Myocyte (in vitro differentiated cells): ENCODE measurements at places on chromosomes 3 and 15. TPM values are rescaled to one million over a fixed set of nuclear protein-coding genes. Genes with fewer than 3 reads are reported as not detected.
A peak's percentile ranks its signal among the peaks of the same experiment; 100 is the strongest.

Gene CHL1
- under 0.01 TPM in 1 of 2 replicates, not detected in the other for total RNA-seq

Gene CLDN18
- total RNA-seq, result not detected in 2 replicates

Gene ZNF502
- 2.0 and 2.6 TPM in 2 replicates for total RNA-seq

Gene PLCH1
- 0.16 and 0.62 TPM in 2 replicates for total RNA-seq

Gene TMEM158
- total RNA-seq, result 131 and 157 TPM in 2 replicates

Gene HLTF
- total RNA-seq, result 27.8 and 28.9 TPM in 2 replicates

Gene ATP8B4
- 3.3 and 3.5 TPM in 2 replicates for total RNA-seq

Gene FBXO40
- total RNA-seq, result 0.83 TPM in 1 of 2 replicates, not detected in the other

Gene KIF15
- total RNA-seq, result 0.47 and 1.2 TPM in 2 replicates

Gene GOLGA6B
- 0.21 TPM in 1 of 2 replicates, not detected in the other for total RNA-seq

Gene ACAN
- 0.05 and 0.08 TPM in 2 replicates for total RNA-seq

Gene BOC
- total RNA-seq, result 10.7 and 22.8 TPM in 2 replicates

Gene PXK
- total RNA-seq, result 21.9 and 23.2 TPM in 2 replicates

Gene ADAMTS17
- total RNA-seq, result 0.10 and 0.43 TPM in 2 replicates

DNA sequence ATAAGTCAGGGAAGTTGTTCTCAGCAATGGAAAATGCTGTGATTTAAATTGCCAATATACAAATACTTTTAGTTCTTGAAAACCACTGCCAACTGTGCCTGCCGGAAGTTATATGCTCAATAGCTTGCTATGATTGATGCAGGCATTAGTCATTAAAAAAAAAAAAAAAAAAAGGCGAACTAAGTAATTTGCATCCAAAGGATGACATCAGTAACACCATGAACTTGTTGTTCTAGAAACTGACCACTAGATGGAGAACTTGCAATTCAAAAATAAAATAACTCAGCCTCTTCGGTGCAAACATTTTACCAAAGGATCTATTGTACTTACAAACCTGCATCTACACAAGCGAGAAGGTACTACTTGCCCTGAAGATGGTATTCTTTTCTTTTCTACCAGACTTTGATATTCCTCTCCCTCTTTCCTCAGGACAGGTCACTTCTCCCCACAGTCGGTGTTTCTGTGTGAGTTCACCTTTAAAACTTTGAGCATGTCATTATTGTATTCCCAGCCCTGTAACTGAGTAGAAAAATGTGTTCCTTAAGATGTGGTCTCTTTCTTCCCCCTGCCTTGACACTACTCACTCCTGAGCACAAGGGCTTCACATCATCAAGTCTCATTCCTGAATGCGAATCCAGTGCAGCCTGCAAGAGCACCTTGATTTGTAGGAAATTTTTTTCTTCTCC lies 115.0 kb upstream of the VEPH1 start:
- peak; percentile 71 for DNase-seq

DNA sequence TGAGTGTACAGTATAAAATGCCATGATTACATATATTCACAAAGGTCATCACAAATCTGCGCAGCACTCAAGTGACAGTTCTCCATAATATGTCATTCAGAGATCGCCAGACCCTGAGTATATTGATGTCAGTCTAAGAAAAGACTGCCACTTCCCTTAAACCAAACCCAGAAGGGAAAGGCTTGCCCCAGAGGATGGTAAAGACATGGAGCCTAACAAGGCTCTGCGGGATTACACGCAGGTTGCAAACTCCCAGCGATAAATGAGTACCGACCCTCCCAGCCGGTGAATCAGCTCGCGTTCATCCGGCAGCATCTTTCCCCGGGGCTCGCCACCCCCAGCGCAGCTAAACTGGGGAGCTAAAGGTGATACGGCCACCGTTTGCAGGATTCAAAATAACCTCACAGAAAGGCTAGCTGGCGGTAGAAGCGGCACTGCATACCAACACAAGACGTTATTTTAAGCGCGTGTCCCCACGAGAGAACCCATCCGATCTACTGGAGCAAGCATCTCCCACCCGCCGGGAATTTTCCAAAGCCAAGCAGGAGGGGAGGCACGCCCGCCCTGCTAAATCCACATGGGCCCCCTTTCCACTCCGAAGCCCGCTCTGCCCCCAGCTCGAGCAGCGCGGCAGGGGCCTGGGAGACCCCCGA lies 643 bp downstream of the MYO5A start:
- peak; percentile 43 for DNase-seq

DNA sequence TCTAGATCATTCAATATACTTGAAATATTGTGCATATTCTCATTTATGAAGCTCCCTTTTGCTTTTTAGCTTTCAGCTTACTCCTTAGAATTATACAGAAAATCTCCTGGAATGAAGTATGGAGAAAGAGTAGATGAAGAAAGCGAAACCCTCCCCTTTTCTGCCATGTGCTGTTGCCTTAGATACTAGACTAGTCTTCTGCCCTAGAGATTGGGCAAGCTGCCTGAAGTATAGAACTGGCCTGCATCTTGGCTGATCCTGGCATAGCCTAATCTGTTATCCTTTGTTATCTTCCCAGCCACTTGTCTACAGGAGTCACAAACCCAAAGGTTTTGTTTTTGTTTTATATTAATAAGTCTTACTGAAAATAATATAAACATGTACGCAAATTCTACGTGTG lies 138.8 kb downstream of the RBPMS2 start:
- DNase-seq, result no peak

- DNase-seq, result no peak
These were observed 28.9 kb downstream of the PDCD10 start for GRCh38 chr3:167705840-167706239.

DNA sequence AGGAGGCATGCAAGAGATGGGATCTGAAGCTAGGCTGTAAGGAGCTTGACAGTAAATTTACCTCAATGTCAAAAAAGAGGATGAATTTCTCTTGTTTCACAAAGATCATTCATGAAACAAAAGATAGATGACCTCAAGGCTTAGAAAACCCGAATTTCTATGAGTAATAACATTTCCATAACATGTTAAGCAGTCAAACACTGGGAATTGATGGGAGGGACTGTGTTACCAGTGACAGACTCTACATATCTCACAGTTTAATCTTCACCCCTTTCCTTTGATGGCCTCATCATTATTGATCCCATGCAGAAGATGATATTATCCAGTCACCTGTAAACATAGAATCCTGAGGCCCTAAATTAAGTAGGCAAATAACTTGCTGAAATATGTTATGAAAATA lies 53.5 kb upstream of the VGLL3 start:
- no peak for DNase-seq

GRCh38 chr3:158169091-158169491 lies 59.2 kb downstream of the RSRC1 start:
- peak; percentile 33 for DNase-seq

DNA sequence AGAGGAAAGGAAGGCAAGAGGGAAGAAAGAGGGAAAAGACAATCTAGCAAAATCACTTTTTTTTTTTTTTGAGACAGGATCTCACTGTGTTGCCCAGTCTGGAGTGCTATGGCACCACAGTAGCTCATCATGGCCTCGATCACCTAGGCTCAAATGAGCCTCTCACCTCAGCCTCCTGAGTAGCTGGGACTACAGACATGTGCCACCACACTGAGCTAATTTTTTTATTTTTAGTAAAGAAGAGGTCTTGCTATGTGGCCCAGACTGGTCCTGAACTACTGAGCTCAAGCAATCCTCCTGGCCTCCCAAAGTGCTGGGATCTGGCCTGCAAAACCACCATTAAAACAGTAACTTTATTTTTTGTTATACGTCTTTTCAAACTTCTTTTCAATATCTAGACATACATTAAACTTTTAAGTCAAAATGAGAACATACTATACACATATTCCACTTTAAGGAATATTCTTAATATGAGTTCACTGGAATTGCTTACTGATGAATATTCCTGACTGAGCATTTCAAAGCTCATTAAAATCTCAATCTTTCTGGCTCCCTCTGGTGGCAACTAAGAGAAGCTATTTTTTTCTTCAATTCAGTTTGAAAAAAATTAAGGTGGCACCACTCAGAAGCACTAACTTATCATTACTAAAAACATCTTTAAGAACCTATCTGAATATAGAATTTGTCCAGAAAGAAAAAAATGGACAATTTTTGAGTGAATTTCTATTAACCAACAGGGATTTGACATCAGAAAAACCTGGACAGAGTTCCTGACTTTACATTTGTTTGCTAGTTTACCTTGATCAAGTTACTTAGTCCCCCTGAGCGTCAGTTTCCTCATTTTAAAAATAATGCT lies 40.9 kb downstream of the UACA start:
- DNase-seq, result peak; percentile 62

DNA sequence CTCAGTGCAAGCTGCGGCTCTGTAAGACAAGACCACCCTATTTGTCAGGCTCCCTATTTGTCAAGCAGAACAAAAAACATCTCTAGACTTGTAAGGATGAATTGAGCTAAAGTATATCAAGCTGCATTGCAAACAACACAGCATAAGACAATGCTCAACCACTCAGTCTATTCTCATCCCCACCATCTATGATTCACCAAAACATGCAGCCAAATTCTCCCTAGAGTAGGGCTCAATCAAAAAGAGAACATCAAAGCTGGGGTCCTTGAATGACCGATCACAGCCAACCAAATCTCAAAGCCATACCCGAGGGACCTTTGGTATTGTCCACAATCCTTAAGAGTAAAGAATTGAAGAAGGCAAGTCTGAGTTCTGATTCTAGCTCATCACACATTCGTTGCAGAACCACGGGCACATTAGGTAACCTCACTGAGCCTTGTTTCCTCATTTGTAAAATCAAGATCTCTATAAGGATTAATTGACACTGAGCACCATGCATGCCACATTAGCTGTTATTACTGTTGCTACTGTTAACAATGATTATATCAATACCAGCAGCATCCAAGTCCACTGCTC lies 31.2 kb downstream of the RFTN1 start:
- no peak for DNase-seq

DNA sequence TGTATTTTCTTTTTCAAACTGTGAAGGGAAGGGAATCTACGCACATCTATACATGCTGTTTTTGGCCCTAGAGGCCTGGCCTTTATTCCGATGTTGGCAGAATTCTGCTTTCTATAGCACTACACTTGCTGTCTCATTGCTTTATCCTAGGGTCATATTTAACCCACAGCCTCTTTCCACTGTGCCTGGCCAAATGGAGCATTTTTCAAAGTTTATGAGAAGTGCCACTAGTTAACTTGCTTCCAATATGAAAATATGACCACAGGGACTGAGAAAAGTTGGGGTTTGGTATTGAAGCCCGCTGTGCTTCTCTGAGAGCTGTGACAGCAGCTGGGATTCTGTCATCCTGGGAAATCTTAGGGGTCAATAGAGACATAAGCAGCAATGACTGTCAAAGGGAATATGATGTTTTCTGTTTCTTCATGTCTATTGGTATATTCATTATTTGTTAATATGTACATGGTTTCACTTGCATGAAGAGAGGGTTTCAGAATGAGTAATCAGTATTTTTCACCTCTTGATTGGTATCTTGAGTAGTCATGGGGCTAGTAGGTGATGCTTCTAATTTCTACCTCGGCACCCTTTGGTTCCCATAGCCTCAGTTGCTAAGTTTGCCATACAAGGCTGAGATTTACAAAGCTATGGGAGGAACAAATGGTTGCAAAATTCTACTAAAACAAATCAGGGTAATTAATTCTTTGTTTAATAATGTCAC lies 275.8 kb upstream of the RBMS3 start:
- no peak for DNase-seq

DNA sequence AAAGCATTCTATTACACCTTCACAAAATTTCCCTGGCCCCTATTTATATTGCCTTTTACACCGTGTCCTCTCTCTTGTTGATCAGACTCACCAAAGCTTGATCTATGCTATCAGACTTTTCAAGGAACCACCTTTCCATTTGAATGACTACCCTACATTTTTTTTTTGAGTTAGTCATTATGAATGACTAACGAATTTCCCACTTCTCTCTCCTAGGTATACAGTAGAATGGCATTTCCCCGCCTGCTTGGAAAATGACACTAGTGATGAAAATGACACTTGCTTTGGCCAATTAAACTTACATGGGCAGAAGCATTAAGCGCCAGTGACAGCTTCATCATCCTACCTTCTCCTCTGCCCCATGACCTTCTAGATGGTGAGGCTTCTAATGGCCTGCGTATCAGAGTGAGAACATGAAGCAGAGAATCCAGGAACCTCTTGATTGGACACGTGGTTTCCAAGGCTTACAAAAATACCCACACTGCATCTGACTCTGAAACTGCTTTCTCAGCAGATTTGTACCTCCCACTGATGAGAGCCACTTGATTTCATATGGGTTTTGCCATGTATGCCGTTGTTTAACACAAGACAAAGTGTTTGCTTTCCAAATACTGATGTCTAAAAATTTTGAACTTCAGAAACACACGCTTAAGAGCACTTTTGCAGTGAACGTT lies 370.5 kb downstream of the CTNNB1 start:
- DNase-seq, result no peak

DNA sequence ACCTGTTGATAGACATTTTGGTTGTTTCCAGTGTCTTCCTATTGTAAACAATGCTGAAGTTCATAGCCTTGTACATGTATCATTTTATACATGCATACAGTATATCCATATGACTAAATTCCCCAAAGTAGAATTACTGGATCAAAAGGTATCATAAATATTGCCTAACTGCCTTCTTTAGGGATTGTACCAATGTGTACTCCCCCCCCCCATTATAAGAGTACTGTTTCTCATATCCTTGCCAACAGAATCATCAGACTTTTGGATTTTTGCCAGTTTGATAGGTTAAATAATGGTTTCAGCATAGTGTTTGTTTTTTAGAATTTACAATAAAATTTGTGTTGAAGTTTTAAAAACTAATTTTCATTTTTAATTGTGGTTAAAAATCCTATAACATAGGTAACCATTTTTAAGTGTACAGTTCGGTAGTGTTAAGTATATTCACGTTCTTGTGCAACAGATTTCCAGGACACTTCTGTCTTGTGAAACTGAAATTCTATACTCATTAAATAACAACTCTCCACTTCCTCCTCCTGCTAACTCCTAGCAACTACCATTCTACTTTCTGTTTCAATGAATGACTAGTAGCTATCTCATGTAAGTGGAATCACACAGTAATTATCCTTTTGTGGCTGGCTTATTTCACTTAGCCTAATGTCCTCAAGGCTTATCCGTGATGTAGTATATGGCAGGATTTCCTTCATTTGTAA lies 30.8 kb upstream of the MAP3K13 start:
- peak; percentile 41 for DNase-seq

DNA sequence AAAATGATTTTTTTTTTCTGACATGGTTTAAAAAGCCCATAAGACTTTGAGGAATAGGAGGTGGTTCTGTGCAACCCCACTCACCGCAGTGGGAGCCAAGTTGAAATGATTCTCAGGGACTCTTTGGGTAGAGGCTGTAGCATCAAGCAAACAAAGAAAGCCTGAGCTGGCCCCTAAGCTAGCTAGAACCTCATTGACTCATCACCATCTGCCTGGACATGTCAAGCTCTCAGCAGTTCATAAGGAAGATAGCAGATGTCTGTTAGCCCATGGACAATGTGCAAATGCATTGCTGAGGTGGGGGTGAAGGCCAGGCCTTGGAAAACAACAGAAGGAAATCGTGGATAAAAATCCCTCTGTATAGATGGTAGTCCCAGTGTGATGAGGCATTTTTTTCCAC lies 234.8 kb downstream of the NR2F2 start:
- DNase-seq, result peak; percentile 50

GRCh38 chr3:5194341-5194740 lies 6.8 kb downstream of the EDEM1 start:
- DNase-seq, result no peak

- DNase-seq, result no peak
These were observed 65.1 kb upstream of the FAM3D start for GRCh38 chr3:58731673-58732072.
